Central memory CD4-positive, alpha-beta T cell (primary cell): ENCODE measurements at places on chromosomes 4 and X.

- no peak for DNase-seq
These were observed 208.4 kb upstream of the HDX start for GRCh38 chrX:84710611-84711010.

DNA sequence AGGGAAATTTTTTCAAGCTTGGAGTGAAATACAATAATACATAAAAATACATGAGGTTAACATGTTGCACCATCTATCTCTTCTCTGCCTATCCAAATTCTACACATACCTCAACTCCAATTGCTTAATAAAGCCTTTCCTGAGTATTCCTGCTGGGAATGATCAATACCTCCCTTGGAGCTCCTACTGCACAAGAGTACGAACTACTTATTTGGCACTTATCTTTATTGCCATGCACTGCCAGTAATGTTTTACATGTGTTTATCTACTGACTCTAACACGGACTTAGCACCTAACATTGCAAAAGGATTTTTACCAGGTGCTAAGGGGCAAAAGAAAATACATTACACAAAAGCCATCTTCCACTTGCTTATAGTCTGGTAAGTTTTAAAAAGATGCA lies 80.2 kb downstream of the ADGRA3 start:
- DNase-seq, result no peak

GRCh38 chr4:74390677-74391076 lies 25.7 kb downstream of the EREG start:
- DNase-seq, result no peak

GRCh38 chr4:8919651-8920288 lies 48.1 kb upstream of the HMX1 start:
- DNase-seq, result no peak

- no peak for DNase-seq
These were observed 267.1 kb downstream of the PAPSS1 start for GRCh38 chr4:107452717-107453630.

DNA sequence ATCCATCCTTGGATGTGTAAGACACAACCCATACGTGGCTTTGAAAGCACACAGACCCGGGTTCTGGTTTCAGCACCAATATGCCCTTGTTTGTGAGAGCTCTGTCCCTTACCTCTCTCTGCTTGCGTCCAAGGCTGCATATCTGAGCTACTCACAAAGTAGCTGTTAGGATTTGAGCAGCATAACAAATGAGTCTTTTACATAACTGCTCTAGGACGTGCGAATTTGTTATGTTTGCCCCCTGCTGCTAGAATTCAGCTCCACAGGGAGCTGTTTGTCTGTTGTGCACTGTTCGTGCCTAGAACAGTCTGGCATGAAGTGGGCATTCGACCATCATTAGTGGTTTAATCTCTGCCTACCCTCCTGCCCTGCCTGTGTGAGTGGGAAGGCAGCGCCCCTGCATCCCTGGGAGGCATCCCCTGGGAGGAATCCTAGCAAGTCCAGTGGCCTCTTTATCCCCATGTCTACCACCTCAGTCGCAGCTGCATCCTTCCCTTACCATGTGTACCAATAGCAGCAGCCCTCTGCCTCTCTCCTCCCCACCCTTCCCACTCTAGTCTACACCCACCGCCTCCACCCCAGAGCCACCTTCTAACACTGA lies 42.1 kb downstream of the SLC2A9 start:
- DNase-seq, result no peak
